Suppressor macrophage treated with lipopolysaccharide for 4 hours (primary cell): ENCODE measurements at places on chromosomes 5 and 9.
A peak's percentile ranks its signal among the peaks of the same experiment; 100 is the strongest.

DNA sequence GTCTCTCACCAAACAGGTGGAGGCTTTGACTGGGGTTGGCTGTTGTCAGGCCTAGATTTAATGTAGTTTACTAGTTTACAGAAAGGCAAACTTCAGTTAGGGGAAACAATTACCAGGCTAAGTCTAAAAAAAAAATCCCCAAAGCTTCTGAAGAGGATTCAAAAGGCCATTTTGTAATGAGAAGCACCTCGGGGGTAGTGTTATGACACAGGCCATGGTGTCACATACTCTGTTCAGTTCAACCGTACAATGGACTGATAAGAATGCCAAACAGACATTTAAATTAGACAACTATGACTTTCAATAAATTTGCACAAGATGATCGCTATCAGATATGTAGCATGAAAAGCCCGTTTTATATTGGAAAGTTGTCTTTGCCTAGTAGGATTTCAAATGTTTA is 120.1 kb upstream of the PCA3 start:
- peak; percentile 46 for DNase-seq

DNA sequence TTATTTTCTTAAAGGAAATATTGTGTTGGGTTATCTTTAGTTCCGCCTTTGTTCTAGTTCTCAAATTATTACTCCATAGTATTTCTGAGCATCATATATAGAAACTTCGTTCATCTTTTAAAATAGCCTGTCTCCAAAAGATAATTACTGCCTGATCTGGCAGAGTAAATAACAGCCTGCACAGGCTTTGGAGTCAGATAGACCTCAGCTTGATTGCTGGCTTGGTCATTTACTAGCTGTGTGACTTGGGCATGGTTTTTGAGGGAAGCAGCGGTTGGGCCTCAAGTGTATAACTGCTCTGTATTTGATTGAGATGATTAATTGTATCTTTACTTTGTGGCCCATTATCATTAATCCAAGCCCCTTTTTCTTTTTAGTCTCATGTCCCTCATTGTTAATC is 50.1 kb downstream of the FBXO38 start:
- DNase-seq: no peak

DNA sequence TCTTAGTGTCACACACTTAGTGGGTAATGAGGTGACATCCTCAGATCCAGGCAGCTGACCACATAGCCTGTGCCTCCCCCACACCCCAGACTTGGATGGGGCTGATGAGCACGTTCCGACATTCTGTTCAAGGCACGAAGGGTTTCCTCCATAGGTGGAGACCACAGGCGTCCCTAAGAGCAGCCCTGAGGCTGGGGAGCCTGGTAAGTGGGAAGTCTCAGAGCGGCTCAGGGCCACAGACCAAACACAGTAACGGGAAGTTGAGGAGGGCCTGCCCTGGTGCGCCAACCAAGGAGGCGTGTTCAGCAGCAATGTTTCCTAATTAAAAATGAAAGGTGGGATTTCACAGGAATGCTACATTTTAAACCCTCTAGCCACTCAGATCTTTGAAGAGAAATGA is 102.3 kb upstream of the PHYKPL start:
- peak; percentile 59 for DNase-seq

DNA sequence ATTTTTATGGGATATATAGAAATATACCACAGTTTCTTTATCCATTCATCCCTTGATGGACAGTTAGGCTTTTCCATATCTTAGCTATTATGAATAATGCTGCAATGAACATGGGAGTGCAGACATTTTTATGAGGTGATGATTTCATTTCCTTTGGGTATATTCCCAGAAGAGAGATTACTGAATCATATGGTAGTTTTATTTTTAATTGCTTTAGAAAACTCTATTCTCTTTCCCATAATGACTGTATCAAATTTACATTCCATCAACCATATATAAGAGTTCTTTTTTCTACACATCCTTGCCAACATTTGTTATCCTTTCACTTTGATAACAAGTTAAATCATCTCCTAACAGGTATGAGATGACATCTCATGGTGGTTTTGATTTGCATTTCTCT is 821.6 kb downstream of the TLE1 start:
- no peak for DNase-seq

GRCh38 chr5:150288791-150289190 is 782 bp downstream of the CAMK2A start:
- no peak for DNase-seq

DNA sequence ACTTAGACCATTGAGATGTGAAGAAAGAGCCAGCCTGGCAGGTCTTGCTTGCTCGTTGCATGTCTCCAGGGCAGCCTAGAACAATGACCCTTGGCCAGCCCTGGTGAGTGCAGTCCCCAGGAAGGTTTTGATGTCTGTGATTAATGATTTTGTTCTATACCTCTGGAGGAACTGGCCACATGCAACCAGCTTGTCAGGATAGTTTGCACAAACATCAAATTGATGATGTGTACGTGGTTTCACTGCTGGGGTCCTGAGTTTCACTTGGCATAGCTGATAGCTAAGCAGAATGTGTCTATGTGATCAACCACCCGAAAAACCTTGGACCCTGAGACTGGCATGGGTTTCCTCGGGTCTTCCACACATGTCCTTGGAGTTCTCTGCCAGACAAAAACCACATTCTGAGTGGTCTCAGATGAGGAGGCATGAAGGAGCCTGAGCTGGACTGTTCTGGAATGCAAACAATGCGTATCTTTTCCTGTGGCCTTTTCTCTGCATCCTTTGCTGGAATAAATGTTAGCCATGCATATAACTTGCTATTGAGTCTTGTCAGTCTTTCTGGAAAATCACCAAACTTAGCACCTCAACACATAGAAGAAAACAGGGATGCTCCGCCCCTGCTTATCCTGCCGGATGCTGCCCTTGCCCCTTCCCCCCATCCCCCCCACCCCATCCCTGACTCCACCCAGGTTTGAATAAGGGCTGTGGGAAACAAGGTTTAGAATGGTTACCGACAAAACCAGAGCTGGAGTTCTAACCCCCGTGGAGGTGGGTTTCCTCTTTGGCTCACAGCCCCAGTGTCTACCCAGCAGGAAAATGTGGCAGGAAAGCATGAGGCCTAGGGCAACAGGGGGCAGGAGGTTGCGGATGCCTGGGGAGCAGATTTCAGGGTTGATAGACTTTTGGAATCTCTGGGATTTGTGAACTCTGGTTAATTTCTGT is 50.1 kb upstream of the ANKRD33B start:
- no peak for DNase-seq

DNA sequence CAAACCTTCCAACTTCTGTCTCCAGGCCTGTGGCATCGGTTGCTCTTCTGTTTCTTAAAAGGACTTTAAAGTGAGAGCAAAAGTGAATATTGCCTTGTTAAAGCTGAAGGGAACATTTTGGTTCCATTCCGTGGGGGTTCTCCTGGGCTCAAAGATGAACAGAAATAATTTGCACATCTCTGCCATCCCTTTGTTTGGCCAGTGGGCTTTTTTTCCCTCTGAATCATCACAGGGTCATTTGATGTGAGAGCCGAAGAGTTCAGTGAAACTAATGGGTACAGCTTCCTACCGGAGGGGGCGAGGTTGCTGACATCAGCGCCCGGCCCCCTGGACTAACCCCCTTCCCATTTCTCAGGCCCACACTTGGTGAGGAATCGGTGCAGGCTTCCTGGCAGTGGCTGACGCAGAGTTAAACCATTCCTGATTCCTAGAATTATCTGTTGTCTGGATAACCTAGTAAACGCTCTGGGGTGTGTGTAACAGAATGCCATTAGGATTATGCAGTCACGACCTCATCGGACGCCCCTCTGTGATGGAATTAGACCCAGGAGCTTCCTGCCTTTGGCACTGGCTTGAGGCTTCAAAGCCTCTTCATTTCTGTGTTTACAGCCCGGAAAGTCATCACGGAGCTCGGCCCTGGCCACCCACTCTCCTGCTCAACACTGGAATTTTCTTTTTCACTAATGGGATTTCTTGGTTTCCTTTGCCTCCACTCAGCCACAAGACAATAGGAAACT is 61.6 kb upstream of the RPL26L1 start:
- DNase-seq: peak; percentile 56

DNA sequence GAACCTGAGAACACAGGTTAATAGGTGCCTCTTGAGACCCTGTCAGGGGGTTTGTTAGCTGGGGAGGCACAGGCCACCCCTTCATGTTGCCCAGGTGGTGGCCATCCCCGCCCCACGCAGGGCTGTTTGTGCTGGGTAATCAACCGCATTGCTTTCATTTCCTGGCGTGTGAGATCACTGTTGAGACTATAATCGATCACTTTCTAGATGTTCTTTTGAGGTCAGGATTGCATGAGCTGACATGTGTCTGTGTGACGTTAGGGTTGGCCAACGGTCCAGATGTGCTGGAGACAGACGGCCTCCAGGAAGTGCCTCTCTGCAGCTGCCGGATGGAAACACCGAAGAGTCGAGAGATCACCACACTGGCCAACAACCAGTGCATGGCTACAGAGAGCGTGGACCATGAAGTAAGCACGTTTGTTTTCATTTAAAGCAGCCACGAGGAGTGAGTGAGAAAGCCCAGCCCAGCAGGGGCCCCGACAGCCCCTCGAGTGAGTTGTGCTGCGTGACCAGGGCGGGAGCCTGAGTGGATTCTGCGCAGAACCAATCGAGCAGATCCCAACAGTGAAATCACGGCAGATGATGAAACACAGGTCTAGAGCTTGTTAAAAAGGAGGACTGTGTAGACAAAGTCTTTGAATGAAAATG is 115.0 kb upstream of the CACNA1B start:
- no peak for DNase-seq
